ENCODE measurements at places on chromosomes 2 and 18. TPM values are rescaled to one million over a fixed set of nuclear protein-coding genes. Genes with fewer than 3 reads are reported as not detected.

RIF1 gene
- total RNA-seq: 58.3 TPM

CABYR gene
- 2.1 TPM for total RNA-seq

GALNT3 gene
- 13.1 TPM for total RNA-seq

RNF144A gene
- total RNA-seq: 52.1 TPM

ACADL gene
- not detected for total RNA-seq

MYO3B gene
- total RNA-seq: 3.8 TPM

OTX1 gene
- not detected for total RNA-seq

RIOK3 gene
- total RNA-seq: 75.9 TPM

HYCC2 gene
- 38.0 TPM for total RNA-seq

CAPN14 gene
- total RNA-seq: 0.60 TPM

DNA sequence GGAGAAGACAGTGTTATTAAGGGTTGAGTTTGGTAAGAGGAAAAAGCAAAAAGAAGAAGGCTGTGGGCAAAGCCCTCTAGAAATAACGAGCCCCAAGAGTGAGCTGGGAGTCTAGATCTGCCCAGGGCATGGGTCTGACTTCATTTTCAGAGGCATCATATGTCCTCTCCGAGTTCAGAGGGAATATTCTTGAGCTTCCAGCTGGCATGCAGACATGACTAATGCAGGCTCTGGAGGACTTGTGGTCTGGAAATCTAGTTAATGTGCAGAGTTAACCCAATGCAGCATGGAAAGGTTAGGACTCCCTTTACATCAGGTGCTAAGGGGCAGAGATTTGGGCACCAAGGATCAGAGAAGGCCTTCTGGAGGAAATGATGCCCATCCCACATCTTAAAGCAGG lies 7.3 kb downstream of the ACMSD start:
- no peak overlapping the region for H3K4me3 ChIP-seq
- H3K27ac ChIP-seq: no peak overlapping the region
- H3K27me3 ChIP-seq: no peaks in the 10 kb centered on the region
- DNase-seq: no peak
- H3K36me3 ChIP-seq: no peaks in the 10 kb centered on the region
- no peaks in the 10 kb centered on the region for H3K4me1 ChIP-seq

- H3K27me3 ChIP-seq: no peaks in the 10 kb centered on the region
- H3K4me3 ChIP-seq: no peak overlapping the region
- H3K27ac ChIP-seq: no peak overlapping the region
- no peak for DNase-seq
Observed at GRCh38 chr2:168450171-168450570, 5.9 kb upstream of the CERS6 start.

DNA sequence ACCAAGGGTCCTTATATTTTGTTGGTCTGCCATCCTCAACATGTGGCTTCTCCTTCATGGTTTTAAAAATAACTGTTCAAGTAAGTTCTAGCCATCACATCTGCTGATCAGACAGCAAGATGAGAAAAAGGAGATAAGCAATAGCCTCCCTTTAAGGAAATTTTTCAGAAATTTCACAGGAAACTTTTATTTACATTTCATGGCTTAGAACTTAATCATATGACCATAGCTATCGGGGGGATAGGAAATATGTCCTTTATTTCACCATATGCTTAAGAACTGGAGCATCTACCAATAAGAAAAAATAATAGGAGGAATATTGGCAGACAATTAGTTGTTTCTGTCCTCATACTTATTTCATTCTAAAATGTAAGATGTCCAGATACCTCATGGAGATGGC lies 16.2 kb downstream of the ATF2 start:
- peaks cover 2% of the 10 kb centered on the region for H3K36me3 ChIP-seq
- no peak for DNase-seq
- peak overlapping the region; percentile 60 for H3K4me3 ChIP-seq

- no peak for DNase-seq
- H3K27ac ChIP-seq: no peak overlapping the region
- H3K27me3 ChIP-seq: no peaks in the 10 kb centered on the region
- H3K4me3 ChIP-seq: no peak overlapping the region
Observed at GRCh38 chr2:229686122-229686919, 28.0 kb downstream of the DNER start.

DNA sequence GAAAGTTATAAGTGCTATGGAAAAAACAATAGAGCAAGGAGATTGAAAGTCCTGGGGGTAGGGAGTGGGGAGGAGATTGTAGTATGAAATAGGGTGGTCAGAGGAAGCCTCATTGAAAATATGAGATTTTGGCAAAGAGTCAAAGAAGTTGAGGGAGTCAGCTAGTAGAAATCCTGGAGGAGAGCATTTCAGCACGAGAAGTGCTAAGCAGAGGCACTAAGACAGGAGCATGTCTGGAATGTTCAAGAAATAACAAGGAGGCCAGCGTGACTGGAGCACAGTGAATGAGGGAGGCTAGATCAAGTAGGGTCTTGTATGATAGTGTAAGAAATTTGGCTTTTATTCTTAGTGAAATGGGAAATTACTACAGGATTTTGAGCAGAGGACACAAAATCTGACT lies 2.1 kb upstream of the TSPYL6 start:
- no peaks in the 10 kb centered on the region for H3K4me1 ChIP-seq
- H3K4me3 ChIP-seq: no peak overlapping the region
- H3K27me3 ChIP-seq: no peaks in the 10 kb centered on the region
- DNase-seq: no peak
- peaks cover 4% of the 10 kb centered on the region for H3K36me3 ChIP-seq

GRCh38 chr2:210445116-210445707 lies 31.3 kb downstream of the LANCL1 start:
- no peak for DNase-seq
- peaks cover 37% of the 10 kb centered on the region for H3K36me3 ChIP-seq
- no peaks in the 10 kb centered on the region for H3K27me3 ChIP-seq
- H3K4me3 ChIP-seq: no peak overlapping the region

DNA sequence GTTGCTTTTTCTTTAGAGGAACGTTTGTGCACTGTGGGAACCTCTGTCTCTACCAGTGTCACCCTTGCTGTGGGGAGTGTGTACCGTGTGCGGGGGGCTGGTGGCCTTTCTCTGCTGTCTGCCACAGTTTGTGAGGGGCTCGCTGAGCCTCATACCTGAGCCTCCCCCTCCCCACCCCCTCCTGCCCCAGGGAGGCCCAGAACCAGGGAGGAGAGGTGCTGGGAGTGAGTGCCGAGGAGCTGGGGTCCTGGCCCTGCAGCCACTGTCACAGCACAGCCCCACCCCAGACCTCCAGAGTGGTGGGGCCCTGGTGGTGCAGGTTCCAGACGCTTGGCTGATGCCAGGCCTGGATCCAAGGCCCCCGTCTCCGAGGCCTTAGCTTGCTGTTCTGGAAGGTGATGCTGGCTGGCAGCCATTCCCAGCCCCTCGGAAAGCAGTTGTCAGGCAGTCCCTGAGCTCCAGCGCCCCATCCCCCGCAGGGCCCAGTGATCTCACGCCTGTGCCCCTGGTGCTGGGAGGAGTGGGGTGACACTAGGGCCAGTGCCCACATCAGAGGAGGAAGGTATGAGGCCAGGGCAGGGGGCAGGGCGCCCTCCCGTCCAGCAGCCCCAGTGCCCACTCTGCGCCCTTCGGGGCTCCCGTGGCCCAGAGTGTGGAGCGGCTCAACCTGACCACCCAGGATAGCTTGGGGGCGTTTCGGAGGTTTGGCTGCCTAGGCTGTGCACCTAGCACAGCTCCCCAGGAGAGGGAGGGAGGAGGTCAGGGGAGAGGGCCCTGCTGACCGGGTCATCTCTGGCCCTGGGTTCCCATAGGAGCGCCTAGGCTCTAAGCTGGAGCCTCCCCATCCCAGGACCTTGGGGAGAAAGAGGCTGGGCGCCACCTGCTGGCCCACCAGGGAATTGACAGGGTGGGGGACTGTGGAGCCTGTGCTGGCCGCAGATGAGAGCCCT lies 53.0 kb upstream of the ALPP start:
- H3K36me3 ChIP-seq: no peaks in the 10 kb centered on the region
- DNase-seq: peak; percentile 70
- peaks cover 35% of the 10 kb centered on the region for H3K4me1 ChIP-seq
- H3K4me3 ChIP-seq: no peak overlapping the region
- no peaks in the 10 kb centered on the region for H3K27me3 ChIP-seq

GRCh38 chr2:127577973-127578372 lies 42.5 kb downstream of the MYO7B start:
- H3K4me3 ChIP-seq: no peak overlapping the region
- no peaks in the 10 kb centered on the region for H3K36me3 ChIP-seq
- H3K4me1 ChIP-seq: peaks cover 16% of the 10 kb centered on the region

DNA sequence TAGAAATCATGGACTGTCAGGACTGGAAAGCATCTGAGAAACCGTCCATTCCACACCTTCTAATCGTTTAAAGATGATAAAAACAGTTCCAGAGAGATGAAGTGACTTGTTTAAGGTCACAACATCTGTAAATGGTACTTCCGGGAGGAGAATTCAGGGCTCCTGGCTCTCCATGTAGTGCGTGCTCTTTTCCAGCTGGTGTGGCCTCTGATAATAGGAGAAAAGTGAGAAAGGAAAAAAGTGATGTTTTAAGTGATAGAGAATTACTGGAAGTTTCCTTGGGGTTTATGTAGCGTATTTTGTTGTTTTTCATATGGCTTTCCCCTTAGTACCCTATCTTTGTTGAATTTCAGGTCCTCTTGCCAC lies 663 bp downstream of the C2orf49 start:
- no peaks in the 10 kb centered on the region for H3K27me3 ChIP-seq
- peaks cover 46% of the 10 kb centered on the region for H3K4me1 ChIP-seq
- DNase-seq: no peak
- peak overlapping the region; percentile 81 for H3K27ac ChIP-seq

DNA sequence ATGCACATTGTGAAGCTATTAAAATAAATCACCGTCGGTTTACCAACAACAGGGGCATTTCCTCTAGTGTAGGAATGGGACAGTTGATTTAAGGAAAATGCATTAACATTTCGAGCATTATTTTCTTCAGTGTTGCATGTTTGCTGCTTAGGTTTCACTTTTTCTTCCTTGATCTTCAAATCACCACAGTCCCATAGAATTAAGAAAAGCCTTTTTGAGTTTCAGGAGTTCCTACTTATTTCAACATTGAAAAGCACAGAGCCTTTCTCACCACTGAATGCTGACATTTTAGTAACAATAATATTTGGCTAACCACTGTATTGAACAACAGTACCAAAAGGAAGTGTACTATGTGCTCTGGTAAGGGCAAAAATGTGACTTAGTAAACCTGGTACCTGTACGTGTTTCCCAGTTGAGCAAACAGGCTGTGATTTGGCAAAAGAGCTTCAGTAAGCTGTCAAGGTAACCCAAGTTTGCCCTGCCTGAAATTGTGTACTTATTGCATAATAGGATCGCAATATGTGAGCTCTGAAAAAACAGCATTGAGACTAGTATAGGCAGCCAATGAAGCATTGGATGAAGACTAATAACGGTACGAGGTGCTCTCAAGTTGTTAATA lies 2.2 kb downstream of the LRRTM4 start:
- no peaks in the 10 kb centered on the region for H3K4me1 ChIP-seq
- no peak overlapping the region for H3K27ac ChIP-seq
- H3K36me3 ChIP-seq: no peaks in the 10 kb centered on the region
- H3K4me3 ChIP-seq: no peak overlapping the region

DNA sequence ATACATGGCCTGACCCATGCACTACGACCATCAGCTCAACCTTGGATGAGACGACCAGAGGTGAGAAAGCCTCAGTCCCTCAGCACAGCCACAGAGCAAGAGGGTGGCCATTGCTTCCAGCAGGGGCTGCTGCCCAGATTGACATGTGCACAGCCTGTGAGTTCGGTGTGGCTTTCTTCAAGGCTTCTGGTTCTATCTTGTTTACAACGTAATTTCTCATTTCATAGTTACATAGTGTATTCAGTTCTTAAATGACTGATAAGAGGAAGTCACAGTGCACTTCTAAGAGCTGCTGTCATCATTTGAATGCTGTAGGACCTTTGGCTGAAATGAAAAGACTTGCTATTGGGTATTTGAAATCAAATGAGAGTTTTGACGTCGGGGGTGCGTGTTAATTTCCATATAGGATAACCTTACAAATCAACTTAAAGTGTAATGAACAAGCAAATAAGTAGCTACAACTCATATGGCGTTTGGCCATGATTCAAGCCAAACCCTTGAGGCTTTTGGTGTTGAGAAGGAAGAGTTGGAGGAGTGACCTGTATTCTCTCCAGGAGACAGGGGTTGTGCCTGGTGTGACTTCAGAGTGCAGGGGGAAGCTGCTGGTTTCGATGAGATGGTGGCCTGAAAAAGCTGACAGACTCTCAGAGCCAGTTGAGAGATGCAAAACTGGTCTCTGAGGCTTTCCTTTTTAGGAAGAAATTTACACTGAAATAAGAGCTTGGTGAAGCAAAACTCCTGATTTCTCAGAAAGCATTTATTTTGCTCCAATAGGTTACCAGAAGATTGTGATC lies 51.0 kb downstream of the TSHZ1 start:
- H3K4me3 ChIP-seq: peak overlapping the region; percentile 80
- no peaks in the 10 kb centered on the region for H3K27me3 ChIP-seq
- H3K27ac ChIP-seq: peak overlapping the region; percentile 96
- peaks cover 38% of the 10 kb centered on the region for H3K4me1 ChIP-seq

- peak overlapping the region; percentile 44 for H3K4me3 ChIP-seq
- no peaks in the 10 kb centered on the region for H3K36me3 ChIP-seq
- H3K27me3 ChIP-seq: peaks cover 10% of the 10 kb centered on the region
- H3K4me1 ChIP-seq: no peaks in the 10 kb centered on the region
Observed at GRCh38 chr18:76265497-76266235, 229.4 kb downstream of the ZNF516 start.

DNA sequence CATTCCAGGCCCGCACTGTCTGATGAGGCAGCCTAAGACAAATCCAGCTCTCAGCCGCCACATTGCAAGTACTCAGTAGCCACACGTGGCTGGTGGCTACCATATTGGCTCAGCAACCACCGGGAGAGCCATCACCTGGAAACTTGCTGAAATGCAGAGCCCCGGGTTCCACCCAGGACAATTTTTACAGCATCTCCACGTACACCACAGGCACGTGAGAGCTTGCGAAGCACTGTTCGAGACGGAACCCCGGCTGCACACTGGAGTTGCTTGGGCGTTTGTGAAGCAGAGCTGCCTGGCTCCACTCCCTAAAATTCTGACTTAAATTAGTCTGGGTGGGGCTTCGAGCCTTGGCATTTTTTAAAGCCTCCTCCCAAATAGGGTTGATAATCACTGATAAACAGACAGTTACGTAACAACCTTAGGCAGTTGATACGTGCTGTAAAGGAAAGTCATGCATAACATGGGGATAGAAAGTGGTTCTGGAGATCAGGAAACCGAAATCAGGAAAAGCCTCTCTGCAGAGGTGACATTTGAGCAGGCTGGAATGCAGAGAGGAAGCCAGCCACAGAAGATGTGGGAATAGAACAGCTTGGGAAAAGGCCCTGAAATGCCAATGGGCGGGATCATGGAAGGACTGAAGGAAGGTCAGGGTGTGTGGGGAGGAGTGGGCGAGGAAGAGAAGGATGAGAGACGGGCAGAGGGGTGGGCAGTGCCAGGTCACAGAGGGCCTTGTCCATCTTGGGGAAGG lies 6.2 kb downstream of the ASAP2 start:
- peaks cover 3% of the 10 kb centered on the region for H3K4me1 ChIP-seq
- DNase-seq: no peak
- H3K27me3 ChIP-seq: peaks cover 43% of the 10 kb centered on the region
- no peak overlapping the region for H3K27ac ChIP-seq
- peaks cover 2% of the 10 kb centered on the region for H3K36me3 ChIP-seq

GRCh38 chr2:12493031-12493513 lies 223.7 kb upstream of the TRIB2 start:
- no peak overlapping the region for H3K4me3 ChIP-seq
- no peaks in the 10 kb centered on the region for H3K36me3 ChIP-seq
- no peaks in the 10 kb centered on the region for H3K27me3 ChIP-seq
- H3K27ac ChIP-seq: peak overlapping the region; percentile 29
- peaks cover 56% of the 10 kb centered on the region for H3K4me1 ChIP-seq

- no peaks in the 10 kb centered on the region for H3K27me3 ChIP-seq
- H3K27ac ChIP-seq: no peak overlapping the region
- no peak overlapping the region for H3K4me3 ChIP-seq
- H3K4me1 ChIP-seq: no peaks in the 10 kb centered on the region
Observed at GRCh38 chr18:5554629-5555028, 10.8 kb upstream of the EPB41L3 start.

Measured in activated T-cell treated with anti-CD3 and anti-CD28 coated beads, Interleukin-2, amount 50 U/mL, for 72 hours (primary cell).